ENCODE measurements at places on chromosomes 11 and 22.
A peak's percentile ranks its signal among the peaks of the same experiment; 100 is the strongest.

- DNase-seq, result no peak
These were observed 5.4 kb downstream of the NADSYN1 start for GRCh38 chr11:71458146-71459070.

GRCh38 chr22:24066865-24067264 lies 55.8 kb downstream of the CABIN1 start:
- DNase-seq, result no peak

DNA sequence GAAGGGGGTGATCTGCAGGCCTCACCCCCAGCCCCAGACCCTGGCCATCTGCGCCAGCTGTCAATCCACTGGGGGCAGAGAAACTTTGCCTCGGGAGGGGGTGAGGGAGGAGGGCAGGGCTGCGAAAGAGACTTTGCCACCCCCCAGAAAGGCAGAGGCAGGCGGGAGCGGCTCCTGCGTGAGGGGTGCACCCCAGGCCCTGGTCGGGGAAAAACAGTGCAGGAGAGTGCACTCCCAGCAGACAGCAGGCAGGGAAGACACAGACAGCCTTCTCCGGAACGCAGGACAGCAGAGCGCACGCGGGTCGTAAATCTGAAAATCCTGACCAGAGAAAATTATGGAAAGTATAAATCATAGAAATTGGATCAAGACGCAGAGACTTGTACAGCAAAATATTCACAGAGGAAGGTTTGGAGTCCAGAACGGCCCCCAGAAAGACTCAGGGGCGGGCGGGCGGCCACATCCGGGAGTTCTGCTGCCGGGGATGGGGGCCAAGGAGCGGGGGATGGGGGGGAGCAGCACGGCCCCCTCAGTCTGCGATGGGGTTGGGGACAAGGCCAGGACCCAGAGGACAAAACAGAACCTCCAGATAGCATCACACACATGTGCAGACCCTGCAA lies 8.0 kb upstream of the MRPL23 start:
- DNase-seq, result no peak

DNA sequence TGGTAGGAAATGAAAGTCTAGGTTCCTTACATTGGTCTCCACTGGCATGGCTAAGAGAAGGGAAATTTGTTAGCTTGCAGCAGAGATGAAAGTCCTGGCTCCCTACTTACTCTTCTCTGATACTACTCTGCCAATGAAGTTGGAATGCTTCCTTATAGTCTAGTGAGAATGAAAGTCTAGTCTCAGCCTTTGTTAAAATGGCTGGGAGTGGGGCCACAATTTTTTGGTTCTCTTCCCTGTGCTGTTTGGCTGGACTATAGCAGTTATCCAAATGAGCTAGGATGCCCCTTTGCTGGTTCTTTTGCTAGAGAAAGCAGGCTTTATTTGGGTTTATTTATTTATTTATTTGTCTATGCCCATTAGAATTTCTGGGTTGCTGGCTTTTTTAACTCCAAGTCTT lies 414.3 kb downstream of the AASDHPPT start:
- DNase-seq, result no peak

DNA sequence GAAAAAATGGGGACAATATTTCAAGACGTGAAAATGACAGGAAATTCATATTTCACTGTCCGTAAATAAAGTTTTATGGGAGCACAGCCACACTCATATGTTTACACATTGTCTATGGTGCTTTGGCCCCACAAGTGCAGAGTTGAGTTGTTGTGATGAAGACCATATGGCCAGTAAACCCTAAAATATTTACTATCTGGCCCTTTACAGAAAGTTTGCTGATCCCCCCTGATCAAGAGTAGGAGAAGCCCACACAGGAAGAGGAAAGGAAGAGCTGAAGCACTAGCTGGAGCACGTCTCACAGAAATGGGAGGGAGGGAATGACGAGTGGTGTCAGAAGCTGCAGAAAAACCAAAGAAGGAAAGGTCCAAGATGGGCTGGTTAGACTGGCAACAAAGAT lies 78.8 kb downstream of the TNRC6B start:
- no peak for DNase-seq

DNA sequence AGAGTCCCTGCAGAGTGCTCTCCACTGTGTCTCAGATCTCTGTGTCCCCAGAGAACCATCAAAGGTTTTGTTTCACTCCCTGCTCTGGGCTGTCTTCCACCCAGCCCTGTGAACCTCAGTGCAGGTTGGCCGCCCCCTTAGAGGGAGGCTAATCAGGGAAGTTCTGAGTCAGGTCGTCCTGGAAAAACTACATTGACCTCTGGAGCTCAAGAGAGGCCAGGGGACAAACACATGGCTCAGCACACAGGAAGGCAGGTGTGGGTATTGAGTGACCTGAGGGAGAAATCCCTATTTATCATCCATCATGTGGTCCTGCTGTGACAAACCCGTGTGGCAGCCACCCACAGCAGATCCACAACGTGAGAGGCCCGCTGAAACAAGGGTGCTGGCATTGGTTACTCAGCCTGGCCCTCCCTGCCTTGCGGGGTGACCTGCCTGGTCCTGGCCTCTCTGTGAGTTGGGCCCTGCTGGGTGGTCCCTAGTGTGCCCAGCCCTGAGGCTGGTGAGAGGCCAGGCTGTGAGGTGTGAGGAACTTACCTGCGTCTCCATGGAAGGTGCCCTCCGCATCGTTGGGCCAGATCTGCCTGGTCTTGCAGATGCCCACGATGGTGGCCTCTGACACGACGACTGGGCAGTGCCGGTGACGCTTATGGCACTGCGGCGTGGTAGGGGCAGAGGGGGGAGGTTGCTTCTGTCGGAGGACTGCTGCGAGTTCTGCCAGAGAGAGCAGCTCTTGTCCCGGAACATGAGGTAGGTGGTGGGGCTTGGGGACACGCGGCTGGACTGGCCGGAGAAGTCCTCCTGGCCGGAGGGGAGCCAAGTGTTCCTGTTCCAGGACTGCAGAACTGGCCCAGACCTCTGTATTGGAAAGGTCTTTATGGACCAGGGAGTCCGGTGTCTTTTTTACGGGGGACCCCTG lies 669 bp upstream of the BCR start:
- peak; percentile 51 for DNase-seq

- no peak for DNase-seq
These were observed 2.7 kb downstream of the SERGEF start for GRCh38 chr11:18010121-18010670.

- no peak for DNase-seq
These were observed 14.8 kb downstream of the KIAA0930 start for GRCh38 chr22:45225732-45226502.

DNA sequence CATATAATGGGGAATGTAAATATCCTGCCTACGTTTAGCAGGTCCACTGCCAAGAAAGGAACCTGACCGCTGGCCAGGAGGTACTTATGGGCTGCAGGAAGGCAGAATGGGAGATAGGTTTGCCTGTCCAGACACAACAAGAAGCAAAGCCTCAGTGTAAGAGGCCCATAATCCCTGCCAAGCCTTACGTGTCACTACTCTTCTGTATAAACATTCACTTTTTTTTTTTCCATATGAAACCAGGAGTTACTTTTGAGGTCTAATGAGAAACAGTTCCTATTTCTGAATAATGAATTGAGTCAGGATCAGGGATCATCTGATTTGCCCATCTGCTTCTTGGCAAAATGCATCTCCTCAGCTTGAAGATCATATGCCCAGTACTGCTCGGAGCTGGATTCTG lies 230.2 kb downstream of the NTM start:
- DNase-seq, result no peak

DNA sequence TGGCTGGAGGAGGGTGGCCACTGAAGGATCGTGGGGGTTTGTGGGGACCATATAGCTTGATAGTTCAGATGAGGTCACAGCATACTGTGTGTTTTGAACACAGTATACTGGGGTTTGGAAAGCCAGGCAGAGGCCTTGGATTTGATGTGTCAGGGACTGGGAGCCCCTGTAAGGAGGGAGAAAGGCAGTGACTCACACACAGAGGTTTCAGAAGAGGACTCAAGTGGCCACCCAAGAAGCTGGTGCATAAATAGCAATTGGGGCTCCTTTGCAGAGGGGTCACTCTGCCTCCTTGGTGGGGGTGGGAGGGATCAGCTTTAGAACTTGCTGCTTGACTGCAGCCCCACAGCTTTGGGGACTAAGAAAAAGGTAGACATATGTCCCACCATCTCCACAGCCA lies 39.3 kb downstream of the SLC5A1 start:
- DNase-seq, result no peak

DNA sequence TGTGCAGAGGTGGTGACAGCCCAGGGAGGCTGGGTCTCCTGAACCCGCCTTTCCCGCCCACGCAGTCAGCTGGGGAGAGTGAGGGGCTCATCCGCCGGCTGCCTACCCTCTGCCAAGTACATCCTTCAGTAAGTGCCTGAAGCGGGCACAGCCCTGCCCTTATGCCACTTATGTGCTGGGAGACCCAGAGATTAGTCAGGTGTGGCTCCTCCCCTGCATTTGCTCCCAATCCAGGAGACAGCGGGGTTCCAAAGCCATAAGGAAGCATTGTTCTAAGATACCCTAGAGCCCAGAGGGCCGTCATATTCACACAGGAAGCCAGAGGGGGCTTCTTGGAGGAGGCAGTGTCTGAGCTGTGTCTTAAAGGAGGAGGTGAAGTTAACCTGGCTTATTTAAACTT lies 5.8 kb upstream of the PPP6R3 start:
- DNase-seq, result no peak

- DNase-seq, result no peak
These were observed 45.7 kb downstream of the GNB1L start for GRCh38 chr22:19808873-19809478.

- no peak for DNase-seq
These were observed 4.7 kb downstream of the DDIAS start for GRCh38 chr11:82906236-82906635.

DNA sequence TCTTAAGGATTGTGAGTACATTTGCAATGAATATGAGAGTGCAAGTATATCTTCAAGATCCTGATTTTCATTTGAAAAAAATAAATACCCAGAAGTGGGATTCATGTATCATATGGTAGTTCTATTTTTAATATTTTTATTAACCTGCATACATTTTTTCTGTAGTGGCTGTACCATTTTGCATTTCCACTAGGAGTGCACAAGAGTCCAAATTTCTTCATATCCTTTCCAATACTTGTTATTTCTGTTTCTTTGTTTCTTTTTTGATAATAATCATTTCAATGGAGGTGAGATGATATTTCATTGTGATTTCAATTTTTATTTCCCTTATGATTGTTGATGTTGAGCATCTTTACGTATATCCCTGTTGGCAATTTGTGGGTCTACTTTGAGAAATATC lies 759.8 kb upstream of the CNTN5 start:
- no peak for DNase-seq

- no peak for DNase-seq
These were observed 1.7 kb upstream of the GAB4 start for GRCh38 chr22:17009640-17010291.

GRCh38 chr11:128728767-128729587 lies 35.1 kb downstream of the FLI1 start:
- no peak for DNase-seq

DNA sequence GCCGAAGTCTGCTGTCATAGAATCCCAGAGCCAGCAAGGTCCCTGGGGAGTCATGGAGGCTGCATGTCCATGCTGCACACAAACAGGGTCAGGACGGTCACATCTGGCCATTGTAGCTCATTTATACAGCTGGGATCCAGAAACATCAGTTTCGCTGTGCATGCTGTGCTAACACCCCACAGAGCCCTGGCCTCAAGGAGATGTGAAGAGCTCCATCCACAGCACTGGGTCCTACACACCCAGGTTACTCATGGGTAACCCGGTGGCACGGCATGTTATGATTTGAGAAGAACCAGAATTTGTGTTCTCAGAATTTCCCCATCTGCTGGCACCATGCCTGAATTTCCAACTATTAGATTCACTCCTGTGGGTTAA lies 146.3 kb upstream of the ARHGAP20 start:
- DNase-seq, result no peak

DNA sequence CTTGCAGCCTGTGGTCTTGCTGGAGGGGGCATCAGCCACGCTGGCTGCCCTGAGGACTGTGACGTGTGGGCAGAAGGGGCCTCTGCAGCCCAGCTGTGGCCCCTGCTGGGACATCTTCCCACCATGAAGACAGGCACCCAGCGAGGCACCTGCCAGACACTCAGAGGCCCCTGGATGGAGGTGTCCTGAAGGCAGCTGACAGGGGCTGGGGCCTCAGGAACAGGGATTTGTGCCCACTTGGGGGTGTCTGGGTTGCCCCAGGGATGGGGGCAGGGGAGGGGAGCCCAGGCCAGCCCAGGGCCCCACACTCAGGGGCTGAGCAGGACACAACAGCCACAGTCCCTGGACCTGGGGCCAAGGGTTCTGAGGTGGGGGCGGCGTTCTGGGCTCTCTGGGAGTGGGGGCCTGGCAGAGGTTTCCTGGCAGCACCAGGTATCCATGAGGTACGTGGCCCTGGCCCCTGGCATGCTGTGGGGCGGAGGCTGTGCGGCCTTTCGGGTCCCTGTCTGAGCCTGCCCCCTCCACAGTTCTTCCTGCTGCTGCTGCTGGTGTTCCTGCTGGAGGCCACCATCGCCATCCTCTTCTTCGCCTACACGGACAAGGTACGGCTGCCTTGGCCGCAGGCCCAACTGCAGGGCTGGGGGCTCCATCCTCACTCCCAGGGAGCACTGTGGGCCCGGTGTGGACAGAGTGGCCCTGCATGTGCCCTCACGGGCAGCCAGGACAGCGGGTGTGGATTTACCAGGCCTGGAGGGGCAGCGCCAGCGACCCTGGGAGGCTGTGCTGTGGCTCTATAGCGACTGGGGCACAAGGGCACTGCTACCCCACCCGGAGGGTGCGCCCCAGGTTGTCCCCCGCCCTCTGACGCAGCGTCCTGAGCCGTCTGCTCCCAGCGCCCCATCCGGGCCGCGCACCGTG lies 21.5 kb downstream of the TSPAN4 start:
- no peak for DNase-seq

- no peak for DNase-seq
These were observed 1.7 kb downstream of the CHRM1 start for GRCh38 chr11:62919476-62919875.

DNA sequence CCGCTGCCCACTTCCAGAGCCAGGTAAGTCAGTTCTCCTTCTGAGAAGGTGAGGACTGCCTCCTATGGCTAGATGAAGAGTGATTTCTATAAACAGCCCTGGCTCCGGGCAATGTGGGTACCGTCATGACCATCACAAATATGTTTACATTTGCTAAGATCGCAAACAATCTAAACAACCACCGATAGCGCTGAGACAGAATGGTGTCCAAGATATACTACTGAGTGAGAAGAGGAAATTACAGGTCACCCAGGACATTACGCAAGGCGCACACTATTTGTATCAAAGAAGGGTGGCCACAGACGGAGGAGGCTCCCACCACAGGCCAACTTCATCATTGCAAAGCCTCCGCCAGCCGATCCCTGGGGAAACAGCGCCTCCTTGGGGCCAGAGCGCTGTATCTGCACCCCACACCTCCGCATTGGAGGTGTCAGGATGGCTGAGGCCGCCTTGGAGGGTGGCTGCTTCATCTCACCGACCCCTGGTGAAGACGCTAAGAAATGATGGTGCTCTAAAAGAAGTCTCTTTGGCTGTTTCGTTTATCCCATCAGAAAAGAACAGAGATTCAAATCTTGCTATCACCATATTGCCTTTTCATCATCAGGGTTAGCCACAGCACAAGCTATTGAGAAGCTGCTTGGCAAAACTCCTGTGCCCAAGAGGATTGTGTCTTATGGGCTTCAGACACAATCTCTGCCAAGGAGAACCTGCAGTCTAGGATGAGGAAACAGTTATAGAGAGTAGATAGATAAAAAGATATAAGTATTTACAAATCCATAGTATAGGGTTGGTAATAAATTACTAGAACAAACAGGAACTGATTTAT lies 12.3 kb upstream of the ASRGL1 start:
- DNase-seq, result peak; percentile 79

All from activated T-cell treated with anti-CD3 and anti-CD28 coated beads, Interleukin-2, amount 50 U/mL, for 48 hours (primary cell).